Panc1 (cell line): ENCODE measurements at places on chromosomes 11 and 22. TPM values are rescaled to one million over a fixed set of nuclear protein-coding genes. Genes with fewer than 3 reads are reported as not detected.

The RTN4R gene
- total RNA-seq: 16.3 TPM

The IRAG1 gene
- total RNA-seq: 0.21 TPM

DNA sequence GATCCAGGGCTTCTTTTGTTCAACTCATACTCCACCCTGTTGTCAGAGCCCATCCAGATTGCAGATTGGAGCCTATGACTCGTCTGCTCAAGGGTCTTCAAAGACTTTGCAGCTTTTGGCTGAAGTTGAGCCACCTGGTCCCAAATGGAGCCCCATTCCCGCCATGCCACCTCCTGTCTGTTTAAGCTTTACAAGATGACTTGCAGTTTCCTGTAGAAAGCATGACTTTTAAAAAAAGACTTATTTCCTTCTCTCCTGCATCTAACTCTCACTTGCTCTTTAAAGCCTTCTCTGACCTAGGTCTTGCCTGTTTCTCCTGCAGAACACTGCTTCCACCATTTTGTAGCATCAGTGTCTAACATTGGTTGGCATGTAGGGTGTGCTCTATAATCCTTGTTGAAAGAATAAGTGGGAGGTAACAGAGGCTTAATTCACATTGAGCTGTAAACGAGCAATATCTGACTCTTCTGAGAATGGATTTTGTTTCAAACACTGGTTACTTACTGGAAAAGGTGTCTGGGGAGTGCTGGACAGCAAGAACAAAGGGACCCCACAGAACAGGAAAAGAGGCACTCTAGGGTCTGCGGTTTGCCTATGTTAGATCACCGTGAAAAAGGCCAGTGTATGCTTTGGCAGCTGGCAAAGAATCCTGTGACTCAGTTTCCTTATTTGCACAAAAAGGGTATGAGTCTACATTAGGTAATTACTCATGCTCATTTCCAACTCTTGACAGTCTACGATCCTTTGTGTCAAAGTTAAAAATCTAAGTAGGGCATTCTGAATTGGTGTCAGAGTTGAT, 30.3 kb downstream of the NF2 start:
- no peak for DNase-seq

The SPDYC gene
- not detected for total RNA-seq

GRCh38 chr22:26286091-26286820, 117.0 kb downstream of the SEZ6L start:
- no peak for DNase-seq

- no peak for DNase-seq
Observed at GRCh38 chr11:121544956-121545355, 92.2 kb upstream of the SORL1-AS1 start.

GRCh38 chr11:117431436-117431835, 103.8 kb downstream of the CEP164 start:
- no peak for DNase-seq

The LYVE1 gene
- 0.31 TPM for total RNA-seq

The SMCO4 gene
- 14.1 TPM for total RNA-seq

DNA sequence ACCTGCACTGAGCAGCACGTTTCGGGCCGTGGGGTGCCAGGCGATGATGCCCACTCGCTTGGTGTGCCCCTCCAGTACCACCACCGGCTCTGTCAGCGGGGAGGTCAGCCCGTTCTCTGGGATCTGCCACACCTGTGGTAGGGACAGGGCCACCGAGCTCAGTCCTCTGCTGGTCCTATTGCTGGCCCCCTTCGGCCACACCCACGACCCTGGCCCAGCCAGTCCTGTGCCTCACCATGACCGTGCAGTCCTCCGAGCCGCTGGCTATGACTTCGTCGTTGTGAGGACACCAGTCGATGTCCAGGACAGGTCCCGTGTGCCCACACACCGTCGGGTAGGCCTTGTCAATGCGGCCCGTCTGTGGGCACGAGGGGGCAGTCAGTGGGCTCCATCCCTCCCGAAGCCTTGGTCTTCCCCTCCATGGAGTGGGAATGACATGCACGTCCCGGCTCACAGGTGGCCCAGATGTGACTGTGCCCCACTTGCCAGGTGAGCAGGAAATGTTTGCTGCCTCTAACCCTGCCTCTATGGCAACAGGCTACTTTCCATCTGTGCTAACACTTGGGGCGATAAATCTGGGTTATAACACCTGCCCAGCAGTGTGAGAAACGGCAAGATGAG, 1.4 kb downstream of the CORO1B start:
- DNase-seq: no peak

The OR2AT4 gene
- total RNA-seq: not detected

DNA sequence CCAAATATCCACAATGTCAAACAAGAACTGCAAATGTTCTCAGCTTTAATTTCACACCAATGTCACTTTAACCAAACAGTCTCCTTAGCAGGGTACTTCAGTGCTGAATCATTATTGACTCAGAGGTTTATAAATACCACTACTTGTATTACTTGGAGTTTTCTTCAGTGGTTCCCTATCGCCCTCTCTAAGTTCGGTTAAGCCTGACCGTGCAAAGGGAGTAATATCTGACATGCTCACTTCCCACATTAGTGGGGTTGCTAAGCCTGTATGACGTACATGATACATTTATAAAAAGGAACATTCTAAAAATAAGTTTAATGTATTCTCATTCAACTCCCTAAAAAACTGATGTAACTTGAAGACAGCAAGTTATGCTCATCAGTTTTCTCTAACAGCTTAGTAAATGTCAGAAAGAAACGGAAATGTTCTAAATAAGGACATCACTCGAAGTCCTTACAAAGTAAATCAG, 93.1 kb upstream of the ZC3H12C start:
- peak; percentile 73 for DNase-seq

The OR1S2 gene
- total RNA-seq: not detected

GRCh38 chr22:45238076-45238956, 2.4 kb downstream of the KIAA0930 start:
- DNase-seq: no peak

- DNase-seq: no peak
Observed at GRCh38 chr22:33932997-33933396, 12.7 kb upstream of the LARGE1 start.

The CSNK2A3 gene
- 2.6 TPM for total RNA-seq

The CD151 gene
- 680 TPM for total RNA-seq

The HYLS1 gene
- total RNA-seq: 32.2 TPM

The CADM1 gene
- total RNA-seq: 3.9 TPM

- DNase-seq: no peak
Observed at GRCh38 chr22:41504397-41504796, 35.5 kb downstream of the ACO2 start.

The GNG3 gene
- total RNA-seq: not detected

- no peak for DNase-seq
Observed at GRCh38 chr11:44400431-44400830, 90.5 kb upstream of the ALX4 start.

The NCAM1 gene
- total RNA-seq: 0.18 TPM

GRCh38 chr11:75270896-75271418, 30.4 kb downstream of the TPBGL start:
- no peak for DNase-seq

DNA sequence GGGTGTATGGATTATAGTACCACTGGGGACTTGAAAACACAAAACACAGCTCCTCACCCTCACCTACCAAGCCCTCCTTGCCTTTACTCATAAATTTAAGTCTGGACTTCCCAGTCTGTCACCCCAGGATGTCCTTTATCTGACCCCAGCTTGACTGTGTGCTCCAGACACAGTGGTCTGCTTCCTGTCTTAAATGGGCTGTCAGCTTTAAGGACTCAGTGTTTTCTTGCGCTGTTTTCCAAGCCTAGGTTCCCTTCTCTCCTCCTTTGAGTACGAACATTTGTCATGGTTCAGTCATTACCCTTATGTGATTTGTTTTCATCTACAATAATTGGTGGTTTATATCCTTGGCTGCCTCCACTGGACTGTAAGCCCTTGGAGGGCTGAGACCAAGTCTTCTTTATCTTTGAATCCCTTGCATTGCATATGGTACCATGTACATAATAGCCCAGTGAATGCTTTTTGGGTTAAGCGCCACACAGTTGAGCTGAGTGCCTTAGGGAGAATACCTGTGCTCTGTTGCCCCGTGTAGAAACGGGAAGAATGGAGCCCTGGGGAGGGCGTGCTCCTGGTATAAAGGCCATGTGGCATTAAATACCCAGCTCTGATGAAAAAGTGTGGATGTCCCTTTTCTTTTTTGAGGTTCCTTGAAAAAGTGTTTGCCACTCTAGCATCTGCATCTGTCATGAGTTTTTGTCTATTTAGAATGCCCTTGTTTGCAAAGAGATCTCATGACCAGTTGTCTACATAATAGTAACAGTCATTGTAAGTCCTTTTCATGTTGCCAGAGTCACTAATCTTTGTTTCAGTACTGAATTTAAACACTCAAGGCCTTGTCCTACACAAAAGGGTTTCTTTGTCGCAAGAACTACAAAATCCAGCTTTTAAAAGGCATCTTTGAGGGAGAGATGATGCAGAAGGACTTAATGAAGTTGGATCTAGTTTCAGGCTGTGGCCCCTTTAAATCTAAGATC, 14.0 kb downstream of the PANX1 start:
- no peak for DNase-seq

The GGT1 gene
- total RNA-seq: 2.6 TPM

GRCh38 chr11:64409707-64410403, 50.9 kb downstream of the RPS6KA4 start:
- no peak for DNase-seq
